ENCODE measurements at places on chromosomes 7 and 10. TPM values are rescaled to one million over a fixed set of nuclear protein-coding genes. Genes with fewer than 3 reads are reported as not detected.

DNA sequence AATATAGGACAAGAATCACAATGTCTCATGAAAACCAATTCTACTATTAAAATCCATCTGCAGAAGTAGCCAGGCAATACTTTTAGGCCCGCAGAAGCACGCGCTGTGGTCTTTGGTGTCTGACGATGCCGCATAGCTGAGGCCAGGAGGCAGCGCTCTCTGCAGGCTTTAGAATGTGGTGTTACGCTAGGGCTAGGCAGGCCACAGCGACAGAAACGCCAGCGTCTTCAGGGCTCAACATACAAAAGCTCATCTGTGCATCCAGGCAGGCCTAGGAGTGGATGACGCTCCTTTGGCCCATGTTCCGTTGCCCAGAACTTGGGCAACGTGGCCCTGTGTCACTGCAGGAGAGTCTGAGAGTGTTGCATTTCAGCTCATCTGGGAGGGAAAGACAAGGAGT is 601.1 kb upstream of the FOXK1 start:
- DNase-seq, result no peak

GRCh38 chr10:11257440-11258090 is 239.9 kb downstream of the CELF2 start:
- no peak for DNase-seq

GRCh38 chr7:148543302-148543701 is 47.3 kb upstream of the C7orf33 start:
- no peak for DNase-seq

- no peak for DNase-seq
These were observed 72.1 kb downstream of the TCERG1L start for GRCh38 chr10:131239450-131239849.

DNA sequence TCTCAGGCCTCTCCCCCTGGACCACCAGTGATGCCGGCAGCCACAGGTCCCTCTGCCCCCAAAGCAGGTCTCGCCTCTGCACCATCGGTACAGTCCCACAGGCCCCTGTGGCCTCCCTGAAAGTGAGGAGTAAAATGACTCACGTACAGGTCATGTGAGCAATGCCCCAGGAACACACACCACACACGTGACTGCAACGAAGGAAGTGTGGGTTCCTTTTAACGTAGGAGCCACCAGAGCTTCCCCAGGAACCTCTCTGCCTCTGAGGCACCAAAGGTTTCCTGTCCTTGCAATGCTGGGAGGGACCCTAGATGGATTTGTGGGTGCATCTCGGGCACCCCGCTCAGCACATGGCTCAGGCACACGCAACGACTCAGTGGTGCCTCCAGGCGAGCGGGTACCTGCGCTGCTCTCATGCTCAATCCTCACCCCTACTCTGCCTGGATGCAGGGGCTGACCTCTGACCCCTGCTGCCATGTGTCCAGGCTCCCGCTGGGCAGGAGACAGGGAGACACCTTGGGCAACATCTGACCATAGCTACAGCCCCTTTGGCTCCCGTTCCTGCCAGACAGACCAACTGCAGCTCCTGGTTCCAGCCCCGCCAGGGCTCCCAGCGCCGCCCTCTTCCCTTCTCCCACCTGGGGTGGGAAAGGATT is 120.7 kb downstream of the PRKAG2 start:
- DNase-seq, result peak; percentile 63

DNA sequence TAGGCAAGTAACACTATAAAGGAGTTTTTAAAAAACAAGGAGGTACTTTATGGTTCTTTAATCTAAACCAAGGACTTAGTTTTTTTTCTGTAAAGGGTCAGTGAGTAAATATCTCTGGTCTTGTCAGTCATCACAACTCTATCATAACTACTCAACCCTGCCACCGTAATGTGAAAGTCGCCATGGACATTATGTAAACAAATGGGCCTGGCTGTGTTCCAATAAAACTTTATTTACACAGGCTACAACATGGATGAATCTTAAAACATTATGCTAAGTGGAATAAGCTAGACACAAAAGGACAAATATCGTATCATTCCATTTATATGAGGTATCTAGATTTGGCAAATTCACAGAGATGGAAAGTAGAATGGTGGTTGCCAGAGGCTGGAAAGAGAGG is 60.8 kb upstream of the SP4 start:
- DNase-seq, result peak; percentile 32

- DNase-seq, result no peak
These were observed 59.3 kb downstream of the CREB3L2 start for GRCh38 chr7:137942484-137943115.

The CREB5 gene
- total RNA-seq, result 12.1 TPM

The CALU gene
- 594 TPM for total RNA-seq

Measured in Daoy (cell line).